ENCODE measurements at places on chromosomes 5 and 9. TPM values are rescaled to one million over a fixed set of nuclear protein-coding genes. Genes with fewer than 3 reads are reported as not detected.

DNA sequence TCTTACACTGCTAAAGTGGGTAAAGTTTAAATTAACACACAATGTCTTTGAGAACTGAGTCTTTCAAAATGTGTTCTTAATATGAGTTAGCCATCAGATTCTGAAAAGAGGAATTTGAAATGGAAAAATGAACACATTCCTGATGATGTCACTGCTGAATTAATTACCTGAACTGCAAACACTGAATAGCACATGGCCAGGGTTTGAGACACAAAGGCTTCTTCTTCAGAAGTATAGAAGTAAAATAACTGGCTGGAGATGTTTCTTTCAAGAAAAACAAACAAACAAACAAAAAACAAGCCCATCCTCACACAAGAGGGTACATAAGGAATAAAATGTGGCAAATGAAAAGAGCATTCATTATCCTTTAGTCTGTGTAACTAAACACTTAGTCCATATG is 7.1 kb downstream of the GLIS3 start:
- DNase-seq: no peak

- DNase-seq: no peak
Observed at GRCh38 chr5:97623441-97623840, 440.4 kb upstream of the RIOK2 start.

GRCh38 chr9:107484117-107484723 is 5.3 kb downstream of the KLF4 start:
- peak; percentile 61 for DNase-seq

DNA sequence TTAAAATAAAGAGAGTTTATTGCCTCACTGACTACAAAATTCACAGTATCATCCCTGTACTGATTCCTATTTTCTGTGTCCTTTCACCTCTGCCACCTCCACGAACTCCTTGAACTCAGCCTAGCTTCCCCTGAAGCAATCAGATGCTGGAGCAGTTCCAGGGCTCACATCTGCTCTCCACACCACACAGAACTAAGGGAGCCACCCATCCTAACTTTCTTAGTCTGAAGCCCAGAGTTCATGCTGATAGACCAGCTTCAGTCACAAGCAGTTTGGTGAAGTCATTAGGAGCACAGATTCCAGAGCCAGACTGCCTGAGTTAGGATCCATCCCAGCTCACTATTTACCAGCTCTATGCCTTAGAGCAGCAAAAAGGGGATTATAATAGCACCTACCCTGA is 15.6 kb upstream of the EPB41L4A start:
- no peak for DNase-seq

- peak; percentile 76 for DNase-seq
Observed at GRCh38 chr9:71795097-71795813, 26.9 kb upstream of the CEMIP2 start.

GRCh38 chr5:203246-203930 is 12.1 kb downstream of the LRRC14B start:
- DNase-seq: no peak

DNA sequence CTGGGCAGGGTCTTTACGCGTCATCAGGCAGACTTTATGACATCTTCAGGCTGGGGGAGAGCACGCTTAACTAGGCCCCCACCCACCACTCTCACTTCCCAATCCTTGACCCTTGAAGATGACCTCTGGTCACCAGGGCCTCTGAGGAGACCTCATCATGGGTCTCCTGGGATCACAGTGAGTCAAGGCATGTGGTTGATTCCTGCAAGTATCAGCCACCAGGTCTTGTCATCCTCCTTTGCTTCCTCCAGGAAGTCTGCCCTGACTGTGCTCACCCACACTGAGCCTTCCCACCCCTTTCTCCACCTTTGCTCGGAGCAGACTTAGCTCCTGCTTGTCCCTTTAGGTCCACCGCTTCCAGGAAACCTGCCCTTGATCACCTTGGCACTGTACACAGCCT is 17.3 kb downstream of the ODF2 start:
- DNase-seq: no peak

DNA sequence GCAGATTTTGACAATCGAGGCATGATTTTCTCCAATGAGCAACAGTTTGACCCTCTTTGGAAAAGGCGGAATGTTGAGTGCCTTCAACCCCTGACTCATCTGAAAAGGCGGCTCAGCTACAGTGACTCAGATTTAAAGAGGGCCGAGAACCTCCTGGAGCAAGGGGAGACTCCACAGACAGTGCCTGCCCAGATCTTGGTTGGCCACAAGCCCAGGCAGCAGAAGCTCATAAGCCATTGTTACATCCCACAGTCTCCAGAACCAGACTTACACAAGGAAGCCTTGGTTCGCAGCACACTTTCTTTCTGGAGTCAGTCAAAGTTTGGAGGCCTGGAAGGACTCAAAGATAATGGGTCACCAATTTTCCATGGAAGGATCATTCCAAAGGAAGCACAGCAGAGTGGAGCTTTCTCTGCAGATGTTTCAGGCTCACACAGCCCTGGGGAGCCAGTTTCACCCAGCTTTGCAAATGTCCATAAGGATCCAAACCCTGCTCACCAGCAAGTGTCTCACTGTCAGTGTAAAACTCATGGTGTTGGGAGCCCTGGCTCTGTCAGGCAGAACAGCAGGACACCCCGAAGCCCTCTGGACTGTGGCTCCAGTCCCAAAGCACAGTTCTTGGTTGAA is 13.6 kb downstream of the PTPDC1 start:
- DNase-seq: no peak

- no peak for DNase-seq
Observed at GRCh38 chr9:124000784-124001457, 10.6 kb upstream of the LHX2 start.

GRCh38 chr5:81397176-81397575 is 3.2 kb upstream of the ACOT12 start:
- no peak for DNase-seq

- no peak for DNase-seq
Observed at GRCh38 chr5:81425569-81425968, 31.6 kb upstream of the ACOT12 start.

- no peak for DNase-seq
Observed at GRCh38 chr5:176877793-176878331, 21.3 kb downstream of the HK3 start.

GRCh38 chr5:135397084-135397483 is 1.9 kb downstream of the MACROH2A1 start:
- DNase-seq: peak; percentile 46

GRCh38 chr5:35922468-35922867 is 16.0 kb downstream of the CAPSL start:
- DNase-seq: no peak

DNA sequence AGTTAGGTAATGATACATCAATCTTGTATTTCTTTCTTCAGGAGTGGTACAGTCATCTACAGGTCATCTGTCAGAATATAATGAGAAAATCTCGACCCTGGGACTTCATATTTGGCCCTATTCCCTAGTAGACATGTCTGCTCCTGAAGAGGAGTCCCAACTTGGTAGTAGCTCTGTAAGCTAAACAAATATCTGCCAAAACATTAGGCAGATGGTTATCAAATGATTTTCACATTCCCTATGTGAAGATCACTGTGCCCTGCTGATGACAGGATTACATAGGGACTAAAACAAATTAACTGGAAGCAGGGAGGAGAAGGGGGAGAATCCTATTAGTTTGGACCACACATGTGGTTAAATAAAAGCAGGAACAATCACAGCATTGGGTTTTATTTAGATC is 138.6 kb upstream of the NFIB start:
- DNase-seq: no peak

DNA sequence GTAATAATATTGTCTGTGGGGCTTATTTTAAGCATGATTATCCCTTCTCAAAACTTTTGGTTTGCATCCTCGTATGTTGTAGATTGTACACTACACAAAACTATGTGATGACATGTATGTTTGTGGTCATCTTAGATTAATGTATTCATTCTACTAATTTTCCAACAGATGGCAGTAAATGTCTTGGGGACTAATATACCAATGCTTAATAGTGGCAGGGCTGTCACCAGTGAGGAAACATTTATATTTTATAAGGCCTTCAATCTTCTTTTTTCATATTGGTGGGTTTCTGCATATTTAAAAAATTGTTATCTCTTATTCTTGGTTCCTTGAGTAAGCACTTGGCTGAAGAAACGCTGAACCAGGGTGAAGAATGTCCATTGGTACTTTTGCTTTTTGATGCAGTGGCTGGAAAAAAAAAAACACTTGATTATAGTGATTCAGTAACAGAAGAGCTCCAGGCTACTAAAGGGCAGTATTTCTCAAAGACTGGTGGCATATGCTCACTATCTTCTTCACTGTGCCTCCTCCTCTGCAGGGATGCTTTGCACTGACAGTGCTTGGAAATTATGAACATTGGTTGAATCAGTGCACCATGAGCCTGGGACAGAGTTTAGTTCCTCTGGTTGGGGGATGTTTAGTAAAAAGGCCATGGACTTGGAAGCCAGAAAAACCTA is 530.3 kb downstream of the RASEF start:
- no peak for DNase-seq

- DNase-seq: no peak
Observed at GRCh38 chr9:111362526-111362925, 32.5 kb upstream of the OR2K2 start.

DNA sequence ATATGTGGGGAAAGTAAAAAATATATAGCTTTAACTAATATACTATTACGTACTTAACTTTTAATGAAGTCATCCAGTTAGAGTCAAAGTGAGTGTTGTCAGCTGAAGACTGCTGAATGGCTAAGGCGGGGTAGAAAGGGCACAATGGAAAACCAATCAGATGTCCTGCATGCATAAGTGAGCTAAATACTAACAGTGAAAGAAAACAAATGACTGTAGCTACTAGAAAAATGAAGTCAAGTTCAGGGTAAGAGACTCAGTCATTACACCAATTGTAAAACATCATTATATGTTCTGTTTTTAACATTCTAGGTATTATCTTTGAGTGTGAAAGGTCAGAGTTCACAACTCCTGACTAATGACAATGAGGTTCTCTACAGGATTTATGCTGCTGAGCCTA is 295.2 kb downstream of the ADGRV1 start:
- no peak for DNase-seq

DNA sequence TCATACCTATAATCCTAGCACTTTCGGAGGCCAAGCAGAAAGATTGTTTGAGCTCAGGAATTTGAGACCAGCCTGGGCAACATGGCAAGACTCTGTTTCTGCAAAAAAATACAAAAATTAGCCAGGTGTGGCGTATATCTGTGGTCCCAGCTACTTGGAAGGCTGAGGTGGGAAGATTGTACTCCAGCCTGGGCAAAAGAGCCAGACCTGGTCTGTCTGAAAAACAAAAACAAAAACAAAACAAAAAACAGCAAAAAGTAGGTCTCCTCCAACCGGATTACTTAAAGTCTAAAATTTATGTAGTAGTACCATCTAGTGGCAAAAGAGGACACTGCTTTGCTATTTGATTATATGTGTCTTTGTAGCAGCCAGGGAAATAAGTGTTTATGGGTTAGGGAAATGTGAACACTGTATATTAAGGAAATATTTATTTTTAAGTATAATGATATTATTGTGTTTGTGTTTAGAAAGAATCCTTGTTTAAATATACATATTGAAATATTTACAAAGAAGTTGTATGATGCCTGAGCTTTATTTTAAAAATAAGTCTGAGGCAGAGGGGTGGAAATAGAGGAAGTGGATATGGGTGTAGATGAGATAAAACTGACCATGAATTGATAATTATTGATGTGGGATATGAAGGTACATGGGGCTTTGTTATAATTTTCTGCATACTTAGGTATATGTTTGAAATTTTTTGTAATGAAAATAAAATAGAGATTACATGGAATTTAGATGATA is 20.0 kb downstream of the APC start:
- DNase-seq: peak; percentile 65

DNA sequence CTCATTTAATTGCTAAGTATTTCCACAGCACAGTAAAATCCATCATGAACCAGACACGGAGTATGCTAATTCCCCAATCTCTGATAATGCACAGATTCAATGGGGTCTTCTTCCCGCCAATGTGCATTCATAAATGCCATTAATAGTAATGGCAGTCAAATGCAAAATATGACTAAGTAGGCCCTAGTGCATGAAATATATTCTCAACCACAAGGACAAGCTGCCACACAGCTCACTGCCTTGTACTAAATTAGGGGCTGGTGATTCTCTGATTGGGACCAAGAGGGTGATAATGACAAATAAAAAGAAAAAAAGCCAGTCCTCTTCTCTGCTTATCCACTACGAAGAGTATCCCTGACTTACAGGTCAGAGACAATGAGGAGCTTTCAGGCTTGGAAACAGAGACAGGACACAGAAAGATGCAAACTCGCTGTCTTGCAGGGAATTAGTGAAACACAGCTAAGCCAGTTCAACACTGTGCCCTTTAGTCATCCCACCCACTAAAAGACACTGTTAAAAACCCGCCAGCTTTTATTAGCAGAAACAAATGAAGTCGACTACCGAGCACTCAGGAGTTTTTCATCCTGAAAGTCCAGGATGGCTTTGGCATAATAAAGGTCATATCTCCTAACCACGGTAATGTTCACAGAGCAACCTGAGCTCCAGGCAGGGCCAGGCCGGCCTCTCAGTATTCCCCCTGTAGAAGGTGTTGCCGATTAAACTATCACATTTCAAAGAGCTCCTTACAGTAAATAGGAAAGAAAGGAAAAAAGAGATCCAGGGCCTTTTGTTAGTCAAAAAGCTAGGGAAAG is 148.1 kb downstream of the EBF1 start:
- no peak for DNase-seq

- DNase-seq: peak; percentile 85
Observed at GRCh38 chr9:21096172-21096900, 18.6 kb upstream of the IFNB1 start.

- DNase-seq: peak; percentile 87
Observed at GRCh38 chr9:88537761-88538091, 2.7 kb downstream of the NXNL2 start.

DNA sequence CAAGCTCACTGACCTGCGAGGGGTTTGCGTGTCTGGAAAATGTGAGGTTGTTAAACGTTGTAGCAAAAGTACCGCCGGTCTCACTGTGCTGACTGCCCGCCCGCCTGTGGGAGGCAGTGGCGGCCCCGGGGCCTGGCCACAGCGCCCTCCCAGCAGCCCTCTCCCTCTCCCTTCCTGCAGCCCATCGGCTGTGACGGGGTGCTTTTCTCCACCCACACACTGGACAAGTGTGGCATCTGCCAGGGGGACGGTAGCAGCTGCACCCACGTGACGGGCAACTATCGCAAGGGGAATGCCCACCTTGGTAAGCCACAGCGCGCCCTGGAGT is 6.2 kb downstream of the ADAMTSL2 start:
- DNase-seq: no peak

Gene CACNA1B
- total RNA-seq: not detected

Gene CMBL
- total RNA-seq: 0.35 TPM

Gene TNPO1
- 138 TPM for total RNA-seq

Gene PKD2L2
- total RNA-seq: not detected

Gene PLPP6
- 6.0 TPM for total RNA-seq

Gene FOXD4L5
- total RNA-seq: not detected

Gene NIPSNAP3A
- total RNA-seq: 9.4 TPM

Gene TNFSF15
- total RNA-seq: 1.5 TPM

Gene SOX30
- not detected for total RNA-seq

Gene UNC13B
- 0.51 TPM for total RNA-seq

Gene CRB2
- total RNA-seq: not detected

Gene MARCOL
- total RNA-seq: not detected

Gene PDE8B
- total RNA-seq: 0.17 TPM

Gene HIGD2A
- total RNA-seq: 96.4 TPM

Gene C9orf153
- 0.33 TPM for total RNA-seq

Gene CATSPER3
- total RNA-seq: 0.64 TPM

Gene HTR4
- not detected for total RNA-seq

Gene SLC45A2
- total RNA-seq: not detected

Gene HRCT1
- total RNA-seq: not detected

Gene GARIN3
- total RNA-seq: 0.19 TPM

Gene GABRA1
- not detected for total RNA-seq

Gene WNT8A
- total RNA-seq: not detected
